Nucleus accumbens (tissue), 56 donors: ENCODE measurements at places on chromosomes 3 and 15.
A peak's percentile ranks its signal among the peaks of the same experiment; 100 is the strongest.

- no peak for DNase-seq
Observed at GRCh38 chr3:86563400-86563970, 427.5 kb downstream of the VGLL3 start.

- no peak for DNase-seq
Observed at GRCh38 chr3:44185396-44185915, 56.2 kb upstream of the TOPAZ1 start.

- DNase-seq: no peak
Observed at GRCh38 chr3:194136519-194137007, 615 bp downstream of the HES1 start.

GRCh38 chr3:141659821-141660613 is 78.1 kb upstream of the RNF7 start:
- DNase-seq: peak; percentile 11

DNA sequence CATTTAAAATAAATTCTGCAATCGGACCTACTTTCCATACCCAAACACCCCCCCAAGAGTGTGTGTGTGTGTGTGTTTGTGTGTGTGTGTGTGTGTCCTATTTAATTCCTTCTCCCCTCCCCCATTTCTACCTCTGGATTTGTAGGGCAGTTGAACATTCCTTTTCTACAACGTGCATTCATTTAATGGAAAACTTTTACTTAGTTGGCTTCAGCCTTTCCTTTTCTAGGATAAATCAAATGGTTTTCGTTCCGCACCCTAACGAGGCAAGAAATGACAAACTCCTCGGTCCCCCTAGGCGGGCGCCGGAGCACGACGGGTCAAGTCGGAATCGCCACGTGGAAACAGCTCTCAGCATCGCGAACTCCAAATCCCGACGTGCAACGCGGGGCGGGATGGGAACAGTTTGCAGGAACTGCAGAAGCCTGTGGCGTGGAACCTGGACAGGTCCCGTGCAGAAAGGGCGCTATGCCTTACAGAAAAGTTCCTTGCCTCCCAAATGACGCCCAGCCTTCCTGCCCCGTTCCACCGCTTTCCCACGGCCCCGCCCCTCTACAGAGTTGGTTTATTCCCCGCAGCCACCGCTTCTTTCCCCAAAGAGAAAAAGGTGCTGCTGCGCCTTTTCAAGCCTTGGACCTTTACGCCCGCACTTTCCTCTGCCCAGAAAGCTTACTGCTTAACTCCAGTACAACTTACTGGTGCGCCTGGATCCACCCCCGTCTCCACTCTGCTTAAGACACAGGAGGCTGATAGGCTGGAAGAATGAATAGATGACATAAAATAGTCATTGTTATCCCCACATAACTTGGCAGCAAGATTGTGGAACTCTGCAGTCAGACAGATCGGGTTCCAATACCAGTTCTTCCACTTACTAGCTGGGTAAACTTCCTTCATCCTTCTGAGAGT is 1.1 kb upstream of the EIF2B5 start:
- peak; percentile 79 for DNase-seq

DNA sequence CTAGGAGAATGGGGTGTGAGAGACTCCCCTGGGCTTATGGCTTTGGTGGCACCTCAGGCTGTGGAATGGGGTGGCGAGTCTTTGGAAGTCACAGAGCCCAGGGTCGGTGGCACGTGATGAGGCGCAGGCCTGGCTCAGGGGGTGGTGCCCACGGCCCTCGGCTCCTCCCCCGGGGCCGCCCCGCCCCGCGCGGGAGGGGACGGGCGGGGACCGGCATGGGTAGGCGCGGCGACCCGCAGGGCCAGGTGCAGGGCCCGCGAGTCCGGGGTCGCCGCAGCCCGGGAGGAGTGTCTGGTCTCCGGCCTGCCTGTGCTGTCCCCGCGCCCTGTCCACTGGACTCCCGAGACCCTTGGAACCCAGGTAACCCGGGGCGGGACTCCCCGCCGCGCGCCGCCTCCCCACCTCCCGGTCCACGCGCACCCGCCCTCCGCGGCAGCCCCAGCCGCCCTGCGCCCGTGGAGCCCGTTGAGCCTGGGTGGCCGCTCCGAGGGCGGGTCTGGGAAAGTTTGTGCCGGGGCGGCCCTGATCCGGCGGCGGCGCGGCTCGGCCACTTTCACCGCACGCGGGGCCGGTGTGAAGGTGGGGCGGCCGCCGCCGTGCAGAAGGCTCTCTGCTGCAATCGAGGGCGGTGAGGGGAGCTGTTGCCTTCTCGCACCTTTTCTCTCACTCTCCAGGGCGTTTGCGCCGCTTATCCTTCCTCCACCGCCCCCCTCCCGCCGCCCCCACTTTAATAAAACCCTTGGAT is at the start of gene PAQR5:
Gene PAQR5, plus strand, starts transcription at position 216 of the 745 bp plus-strand sequence. CDS start 61,169 bp downstream, outside the sequence.
- no peak for DNase-seq

DNA sequence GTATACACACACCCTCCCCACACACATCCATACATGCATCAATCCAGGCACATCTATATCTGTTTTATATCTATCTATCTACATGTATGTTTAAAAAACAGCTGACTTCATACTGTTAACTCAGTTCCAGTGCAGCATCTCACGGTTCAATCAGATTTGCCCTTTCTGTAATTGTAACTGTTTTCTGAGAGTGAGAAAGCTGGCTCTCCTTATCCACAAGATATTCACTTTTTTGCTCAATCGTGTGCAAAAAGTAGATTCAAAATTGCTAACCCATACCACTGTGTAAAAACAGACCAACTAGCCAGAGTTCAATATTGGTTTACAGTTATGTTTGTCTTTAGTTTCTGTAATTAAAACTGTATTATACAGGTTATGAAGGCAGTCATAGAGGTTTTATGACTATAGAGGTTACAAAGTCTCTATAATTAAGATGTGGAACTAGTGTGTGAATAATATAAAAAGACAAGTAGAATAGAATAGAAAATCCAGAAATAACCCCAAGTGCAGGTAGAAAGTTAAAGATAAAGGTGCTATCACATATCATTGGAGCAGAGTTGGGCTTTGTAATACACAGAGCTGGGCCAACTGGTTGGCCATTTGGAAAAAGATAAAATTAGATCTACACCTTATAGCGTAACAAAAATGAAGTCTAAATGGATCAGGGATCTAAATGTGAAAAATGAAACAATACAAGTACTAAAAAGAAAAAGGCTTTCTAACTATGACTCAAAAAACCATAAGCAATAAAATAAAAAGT is 20.1 kb upstream of the MCF2L2 start:
- no peak for DNase-seq

DNA sequence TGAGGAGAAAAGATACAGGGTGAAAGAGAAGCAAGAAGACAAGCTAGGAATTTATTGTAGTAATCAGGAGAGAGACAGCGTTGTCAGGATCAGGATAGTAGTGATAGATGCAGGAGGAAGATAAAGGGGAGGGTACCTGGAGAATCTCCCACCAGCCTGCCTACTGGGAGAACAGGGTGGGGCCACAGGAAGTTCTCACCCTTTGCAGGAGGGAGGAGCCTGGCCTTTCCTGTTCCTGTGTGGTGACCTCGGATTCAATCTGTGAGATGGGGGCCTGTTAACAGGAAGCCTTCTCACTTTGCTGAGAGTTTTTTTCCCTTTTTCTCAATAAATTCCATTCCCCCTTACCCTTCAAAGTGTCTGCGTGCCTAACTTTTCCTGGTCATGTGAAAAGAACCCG is 37.6 kb downstream of the GMPS start:
- DNase-seq: no peak

DNA sequence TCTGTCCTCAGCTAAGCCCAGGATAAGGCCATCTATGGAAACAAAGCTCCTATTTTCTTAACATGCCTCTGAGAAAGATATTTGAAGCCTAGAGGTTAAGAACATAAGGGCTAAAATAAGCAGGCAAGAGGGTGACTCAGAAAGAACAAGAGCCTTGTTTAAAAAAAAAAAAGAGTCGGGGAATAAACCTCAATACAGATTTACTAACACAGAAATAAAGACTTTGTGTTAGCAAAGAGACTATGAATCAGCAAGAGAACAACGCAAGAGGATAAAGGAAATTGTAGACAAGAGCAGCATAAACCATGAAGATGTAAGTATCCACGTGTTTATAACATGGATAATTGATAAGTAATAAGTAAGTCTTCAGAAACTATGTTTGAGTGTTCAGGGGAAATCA is 36.0 kb downstream of the RAB27A start:
- DNase-seq: no peak

GRCh38 chr3:59774000-59774399 is 724.2 kb upstream of the CFAP20DC start:
- DNase-seq: no peak

- DNase-seq: no peak
Observed at GRCh38 chr3:124791639-124792151, 61.4 kb downstream of the UMPS start.

- DNase-seq: no peak
Observed at GRCh38 chr3:9330166-9330703, 32.6 kb upstream of the THUMPD3 start.

DNA sequence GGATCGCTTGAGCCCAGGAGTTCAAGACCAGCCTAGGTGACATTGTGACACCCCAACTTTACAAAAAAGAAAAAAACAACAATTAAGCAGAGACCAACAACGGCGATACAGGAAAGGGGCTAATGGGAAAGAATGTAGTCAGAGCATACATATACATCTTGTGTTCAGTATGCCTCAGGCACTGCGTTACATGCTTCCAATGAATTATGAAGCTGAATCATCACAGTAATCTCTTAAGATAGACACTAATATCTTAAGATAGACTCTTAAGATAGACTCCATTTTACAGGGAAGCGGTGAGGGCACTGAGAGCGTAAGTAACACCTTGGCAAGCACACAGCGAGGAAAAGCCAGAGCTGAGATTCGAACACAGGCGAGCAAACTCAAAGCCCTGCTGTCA is 6.1 kb upstream of the LDHAL6B start:
- no peak for DNase-seq

DNA sequence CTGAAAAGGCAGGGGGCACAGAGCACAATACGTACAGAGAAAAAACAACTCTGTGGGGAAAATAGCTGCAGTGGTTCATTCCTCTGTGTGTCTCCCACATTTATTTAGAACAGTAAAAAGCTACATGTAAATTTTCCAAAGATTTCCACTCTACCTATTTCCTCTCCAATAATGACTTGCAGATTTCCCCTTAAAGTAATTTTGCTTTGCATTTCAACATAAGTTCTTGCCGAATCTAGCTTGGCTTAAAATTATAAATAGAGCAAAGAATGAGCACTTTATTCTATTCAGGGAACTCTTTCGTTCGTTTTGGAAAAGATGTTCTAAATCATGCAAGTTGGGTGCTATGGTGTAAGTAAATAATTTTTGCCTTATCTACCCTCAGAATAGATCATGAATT is 58.2 kb upstream of the NR2E3 start:
- no peak for DNase-seq

DNA sequence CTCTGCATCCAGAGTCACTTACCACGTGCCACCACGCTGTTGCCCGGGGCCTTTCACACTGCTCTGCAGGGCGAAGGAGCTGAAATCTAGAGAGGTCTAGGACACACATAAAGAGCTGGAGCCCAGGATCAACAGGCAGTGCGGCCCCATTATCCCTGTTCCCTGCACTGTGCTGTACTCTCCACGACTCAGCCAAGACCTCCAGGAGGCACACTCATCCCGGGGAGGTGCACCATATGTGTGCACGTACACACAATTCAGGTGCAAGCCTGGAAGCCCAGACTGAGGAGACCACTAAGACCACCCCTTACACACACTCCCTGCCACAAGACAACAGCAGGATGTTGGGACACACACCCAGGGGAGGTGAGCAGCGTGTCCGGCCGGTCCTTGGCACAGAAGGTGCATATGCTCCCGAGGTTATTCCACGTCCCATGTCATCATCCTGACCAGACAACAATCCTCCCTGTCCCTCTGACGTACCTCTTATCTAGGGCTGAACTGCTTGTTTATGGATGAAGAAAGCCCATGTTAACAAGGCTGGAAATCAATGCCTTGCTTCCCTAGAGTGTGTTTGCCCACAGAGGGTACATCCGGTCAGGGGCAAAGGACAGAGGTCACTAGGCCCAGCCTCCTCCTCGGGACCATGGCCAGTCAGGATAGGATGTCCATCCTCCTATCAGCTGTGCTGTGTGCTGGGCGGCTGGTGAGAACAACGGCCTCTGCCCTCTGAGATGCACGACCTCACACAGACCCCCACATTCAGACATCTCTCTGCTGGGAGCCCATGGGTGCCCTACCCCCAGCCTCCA is 16.1 kb downstream of the KLF15 start:
- DNase-seq: no peak

GRCh38 chr3:12158387-12159226 is at the start of gene TIMP4:
TSS of gene TIMP4 (minus strand) at chr3:12158912. CDS start at chr3:12158840, 72 bp downstream.
- DNase-seq: no peak

DNA sequence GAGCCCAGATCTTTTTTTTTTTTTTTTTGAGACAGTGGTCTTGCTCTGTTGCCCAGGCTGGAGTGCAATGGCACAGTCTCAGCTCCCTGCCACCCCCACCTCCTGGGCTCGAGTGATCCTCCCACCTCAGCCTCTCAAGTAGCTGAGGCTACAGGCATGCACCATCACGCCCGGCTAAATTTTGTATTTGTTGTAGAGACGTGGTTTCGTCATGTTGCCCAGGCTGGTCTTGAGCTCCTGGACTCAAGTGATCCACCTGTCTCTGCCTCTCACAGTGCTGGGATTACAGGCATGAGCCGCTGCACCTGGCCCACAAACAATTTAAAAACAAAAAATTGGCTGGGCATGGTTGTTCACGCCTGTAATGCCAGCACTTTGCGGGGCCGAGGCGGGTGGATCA is 22.6 kb upstream of the SLC6A6 start:
- no peak for DNase-seq

DNA sequence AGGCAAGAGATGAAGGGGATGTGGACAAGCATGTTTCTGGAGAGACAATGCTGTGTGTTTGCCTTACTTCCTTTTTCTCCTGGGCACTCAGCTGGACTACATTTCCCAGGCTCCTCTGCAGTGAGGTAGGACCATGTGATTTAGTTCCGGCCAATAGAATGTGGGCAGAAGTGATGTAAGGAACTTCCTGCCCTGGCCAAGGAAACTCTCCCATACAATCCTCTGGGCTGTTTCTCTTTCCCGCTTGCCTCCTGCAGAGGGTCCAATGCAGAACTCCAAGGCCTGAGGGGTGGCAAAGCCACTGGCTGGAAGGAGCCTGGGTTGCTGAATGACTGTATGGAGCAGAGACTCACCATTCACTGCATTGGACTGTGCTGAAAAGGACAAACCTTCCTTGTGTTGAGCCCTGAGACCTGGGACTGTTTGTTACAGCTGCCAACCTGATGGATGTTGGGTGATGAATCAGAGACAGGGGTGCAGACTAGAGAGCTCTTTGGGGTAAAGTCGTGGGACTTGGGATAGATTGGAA is 82.7 kb upstream of the SLC6A6 start:
- DNase-seq: no peak

- DNase-seq: no peak
Observed at GRCh38 chr15:97545799-97546198, 414.7 kb upstream of the ARRDC4 start.

DNA sequence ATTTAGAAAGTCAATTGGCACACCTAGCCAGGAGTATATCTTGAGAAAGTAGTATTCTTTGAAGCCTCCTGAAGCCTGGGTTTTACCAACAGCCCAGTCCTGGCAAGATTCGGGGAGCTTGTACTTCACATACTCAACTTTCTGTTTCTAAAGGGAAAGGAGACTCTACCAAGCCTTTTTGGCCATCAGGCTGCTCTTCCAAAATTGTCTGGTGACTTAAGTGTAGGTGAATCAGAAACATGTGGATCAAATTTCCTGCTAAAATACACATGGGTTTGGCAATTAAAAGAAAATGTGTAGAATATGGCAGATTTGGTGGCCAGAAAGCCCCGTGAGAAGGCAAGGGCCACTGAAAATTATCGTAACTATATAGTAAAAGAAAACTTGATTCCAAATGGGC is 15.9 kb upstream of the GREM1 start:
- DNase-seq: no peak

GRCh38 chr3:79380581-79380980 is 387.2 kb downstream of the ROBO1 start:
- DNase-seq: no peak
